ENCODE measurements at places on chromosomes 5 and 9. TPM values are rescaled to one million over a fixed set of nuclear protein-coding genes. Genes with fewer than 3 reads are reported as not detected.

Gene SLC34A3
- 0.68 TPM for total RNA-seq

Gene GABRA6
- total RNA-seq, result not detected

Gene CCDC192
- not detected for total RNA-seq

Gene C9orf50
- total RNA-seq, result not detected

Gene FBLL1
- not detected for total RNA-seq

Gene IFNA14
- total RNA-seq, result not detected

Gene OTULINL
- 0.88 TPM for total RNA-seq

Gene TLX3
- not detected for total RNA-seq

Gene TSSK1B
- total RNA-seq, result 0.48 TPM

Gene PHF24
- total RNA-seq, result 0.48 TPM

Gene PCDHGA3
- total RNA-seq, result 0.76 TPM

Gene GAPVD1
- total RNA-seq, result 34.6 TPM

Gene LCN1
- not detected for total RNA-seq

Gene EFNA5
- 29.7 TPM for total RNA-seq

Gene ORM2
- 0.36 TPM for total RNA-seq

Gene CER1
- not detected for total RNA-seq

Gene FAM78A
- 0.72 TPM for total RNA-seq

Gene PCDHGB3
- total RNA-seq, result 0.76 TPM

Gene SAXO1
- not detected for total RNA-seq

Gene PSAT1
- 66.5 TPM for total RNA-seq

Gene PPP3R2
- total RNA-seq, result not detected

Gene GNE
- total RNA-seq, result 7.4 TPM

Gene PAEP
- not detected for total RNA-seq

Gene STK32A
- total RNA-seq, result 0.04 TPM

Gene KCNV2
- total RNA-seq, result not detected

Gene PCDHGB1
- 0.92 TPM for total RNA-seq

Gene FGFR4
- total RNA-seq, result 2.7 TPM

Gene DBH
- total RNA-seq, result not detected

Gene SLC6A19
- total RNA-seq, result not detected

Gene CTXN3
- total RNA-seq, result 0.24 TPM

Gene OR1Q1
- not detected for total RNA-seq

Gene CCL28
- total RNA-seq, result 7.0 TPM

Gene OR1J2
- not detected for total RNA-seq

Gene DEPDC1B
- 4.9 TPM for total RNA-seq

Gene ADRA1B
- total RNA-seq, result not detected

Gene GZMA
- 0.36 TPM for total RNA-seq

Gene SCGB3A2
- total RNA-seq, result not detected

Gene EMB
- 5.7 TPM for total RNA-seq

Gene NIPSNAP3A
- 22.9 TPM for total RNA-seq

Gene LRRTM2
- 0.20 TPM for total RNA-seq

Gene MYOZ3
- total RNA-seq, result not detected

Gene RNF20
- 36.9 TPM for total RNA-seq

Gene AKNA
- total RNA-seq, result 5.7 TPM

Gene SH3RF2
- 49.8 TPM for total RNA-seq

Gene ADCY2
- total RNA-seq, result 0.12 TPM

Gene RNF44
- 22.0 TPM for total RNA-seq

Gene RFX3
- 3.5 TPM for total RNA-seq
